ENCODE measurements at places on chromosomes 13 and 19. TPM values are rescaled to one million over a fixed set of nuclear protein-coding genes. Genes with fewer than 3 reads are reported as not detected.

- no peak for DNase-seq
These were observed 54.8 kb downstream of the MCF2L start for GRCh38 chr13:113023694-113024430.

- DNase-seq = no peak
These were observed 8.2 kb upstream of the LRCH1 start for GRCh38 chr13:46544811-46545210.

- no peak for DNase-seq
These were observed 709 bp downstream of the ATP8A2 start for GRCh38 chr13:25372284-25373081.

The SLC1A6 gene
- total RNA-seq = not detected

The DHDH gene
- 0.60 TPM for total RNA-seq

The MATK gene
- total RNA-seq = 2.7 TPM

The DNAAF3 gene
- 11.4 TPM for total RNA-seq

The ZNF225 gene
- 6.7 TPM for total RNA-seq

All from kidney (tissue), 22 donors.